ENCODE measurements at places on chromosomes 3 and 15.
A peak's percentile ranks its signal among the peaks of the same experiment; 100 is the strongest.

- no peak for DNase-seq
Measured at GRCh38 chr3:94359996-94360395, 297.1 kb downstream of the NSUN3 start.

GRCh38 chr3:185661772-185662171 lies 75.7 kb downstream of the SENP2 start:
- no peak for DNase-seq

- no peak for DNase-seq
Measured at GRCh38 chr3:67517781-67518180, 136.6 kb downstream of the SUCLG2 start.

GRCh38 chr15:61200626-61201025 lies 28.5 kb downstream of the RORA start:
- no peak for DNase-seq

GRCh38 chr3:157376603-157377300 lies 59.9 kb upstream of the PTX3 start:
- DNase-seq = no peak

DNA sequence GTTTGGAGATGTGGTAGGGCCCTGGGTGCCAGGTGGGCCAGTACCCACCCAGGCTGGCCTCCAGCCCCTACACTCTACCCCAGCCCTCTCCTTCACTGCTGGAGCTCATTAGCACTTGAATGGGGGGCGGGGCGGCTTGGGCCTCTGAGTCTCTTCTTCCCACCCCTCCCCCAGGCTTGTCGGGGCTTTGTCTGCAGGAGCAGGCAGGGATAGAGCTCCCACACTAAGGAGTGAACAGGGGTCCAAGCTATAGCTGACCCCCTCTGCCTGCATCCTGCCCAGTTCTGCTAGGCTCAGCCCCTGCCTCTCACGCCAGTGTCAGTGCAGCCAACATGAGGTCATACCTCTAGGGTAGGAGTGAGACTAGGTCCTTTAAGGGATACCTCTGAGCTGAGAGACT lies 5.2 kb downstream of the GNAI2 start:
- no peak for DNase-seq

DNA sequence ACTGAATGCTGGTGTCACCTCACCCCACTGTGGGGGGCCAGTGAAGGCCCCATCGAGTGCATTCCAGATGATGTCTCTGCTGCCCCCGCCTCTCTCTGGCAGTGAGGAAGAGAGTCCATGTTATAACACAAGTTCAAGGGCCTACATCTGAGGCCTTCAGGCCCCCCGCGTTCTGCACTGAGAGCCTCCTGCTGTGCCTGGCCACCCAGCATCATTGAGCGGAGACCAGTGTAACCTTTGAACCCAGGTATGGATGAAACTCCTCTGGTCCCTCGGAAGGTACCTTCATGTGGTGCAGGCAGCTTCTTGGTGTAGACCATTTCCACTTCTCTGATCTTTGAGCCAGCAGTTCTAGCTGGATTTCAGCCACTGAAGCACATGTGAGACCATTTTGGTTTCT lies 324.9 kb downstream of the OCA2 start:
- DNase-seq = no peak

- DNase-seq = peak; percentile 65
Measured at GRCh38 chr3:159852821-159853505, 135.7 kb upstream of the IL12A start.

GRCh38 chr3:58441514-58442450 lies 8.2 kb upstream of the PDHB start:
- DNase-seq = no peak

DNA sequence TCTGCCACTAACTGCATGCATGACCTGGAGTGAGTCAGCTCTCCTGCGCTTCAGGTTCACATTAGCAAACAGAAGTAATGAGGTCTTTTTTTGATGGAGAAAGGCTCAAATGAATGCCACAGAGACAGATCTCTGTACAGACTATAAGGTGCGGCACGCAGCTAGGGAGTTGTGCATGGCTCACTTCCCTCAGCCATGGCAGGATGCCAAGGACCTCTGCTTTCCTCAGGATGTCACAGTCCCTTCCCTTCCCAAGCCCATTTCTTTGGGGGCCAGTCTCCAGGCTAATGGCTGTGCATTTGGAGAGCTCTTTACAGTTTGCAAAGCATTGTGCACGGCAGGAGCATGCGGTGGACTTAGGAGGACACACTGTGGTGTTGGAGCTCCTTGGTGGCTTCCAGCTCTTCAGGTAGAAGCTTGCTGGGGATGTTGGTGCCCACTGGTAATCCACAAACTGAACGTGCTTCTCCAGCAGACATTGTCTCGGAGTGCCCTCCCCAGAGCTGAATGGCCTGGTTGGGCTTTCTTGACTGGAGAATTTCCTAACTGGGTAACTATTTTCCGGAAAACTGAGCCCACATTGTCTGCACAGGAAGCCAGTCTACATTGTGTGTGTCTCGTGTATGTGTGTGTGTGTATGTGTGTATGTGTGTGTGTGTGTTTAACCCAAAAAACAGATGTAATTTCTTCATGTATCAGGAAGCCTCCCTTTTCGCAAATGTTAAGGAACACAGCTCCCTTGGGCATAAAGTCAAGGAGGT lies 172.5 kb upstream of the TLE3 start:
- peak; percentile 63 for DNase-seq

- no peak for DNase-seq
Measured at GRCh38 chr15:52370010-52370409, 74.4 kb upstream of the MYO5C start.

DNA sequence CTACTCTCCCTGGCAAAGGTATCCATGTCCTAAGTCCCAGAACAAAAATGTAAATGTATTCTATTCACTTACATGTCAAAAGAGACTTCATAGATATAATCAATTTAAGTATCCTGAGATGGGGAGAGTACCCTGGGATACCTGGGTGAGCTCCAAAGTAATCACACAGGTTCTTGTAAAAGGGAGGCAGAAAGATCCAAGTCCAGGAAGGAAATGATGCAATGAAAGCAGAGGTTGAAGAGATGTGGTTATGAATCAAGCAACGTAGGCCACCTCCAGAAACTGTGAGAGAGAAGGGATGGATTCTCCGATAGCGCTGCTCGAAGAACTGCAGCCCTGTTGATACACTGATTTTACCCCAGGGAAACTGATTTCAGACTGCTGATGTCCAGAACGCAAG lies 93.9 kb upstream of the VGLL3 start:
- no peak for DNase-seq

GRCh38 chr3:116423945-116424344 lies 21.3 kb downstream of the LSAMP start:
- DNase-seq = no peak

All from spinal cord (tissue), 10 donors.